ENCODE measurements at places on chromosomes 3 and 15. TPM values are rescaled to one million over a fixed set of nuclear protein-coding genes. Genes with fewer than 3 reads are reported as not detected.

DNA sequence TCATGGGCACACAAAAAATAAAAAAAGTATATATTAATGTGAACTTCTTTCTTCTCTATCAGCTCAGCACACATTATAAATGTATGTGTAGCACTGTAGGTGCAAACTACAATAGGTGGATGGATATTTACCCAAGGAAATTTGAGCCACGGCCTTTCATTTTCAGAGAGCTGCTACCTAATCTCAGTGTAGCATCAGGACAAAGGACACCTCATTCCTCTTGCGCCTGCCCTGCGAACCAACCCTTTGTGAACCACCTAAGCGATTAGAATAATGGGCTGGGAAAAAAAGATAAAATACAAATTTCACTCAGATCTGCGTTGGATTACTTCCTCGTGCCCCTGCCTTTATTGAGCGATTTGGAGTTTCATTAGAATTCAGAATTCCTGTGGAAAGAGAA is 263.2 kb downstream of the NR2F2 start:
- no peaks in the 10 kb centered on the region for H3K36me3 ChIP-seq
- H3K4me1 ChIP-seq: no peaks in the 10 kb centered on the region
- peaks cover 3% of the 10 kb centered on the region for H3K27me3 ChIP-seq
- no peak overlapping the region for H3K4me3 ChIP-seq

ZNF197 gene
- total RNA-seq: 17.2 TPM

GRCh38 chr15:66515901-66516322 is 10.8 kb downstream of the ZWILCH start:
- no peak for DNase-seq
- no peak overlapping the region for H3K4me3 ChIP-seq
- no peaks in the 10 kb centered on the region for H3K27me3 ChIP-seq
- no peak overlapping the region for H3K27ac ChIP-seq
- H3K36me3 ChIP-seq: no peaks in the 10 kb centered on the region

MESP2 gene
- total RNA-seq: not detected

SYNPR gene
- not detected for total RNA-seq

GRCh38 chr15:77173487-77173886 is 102.6 kb upstream of the TSPAN3 start:
- H3K4me3 ChIP-seq: no peak overlapping the region
- no peaks in the 10 kb centered on the region for H3K4me1 ChIP-seq
- no peaks in the 10 kb centered on the region for H3K27me3 ChIP-seq
- no peaks in the 10 kb centered on the region for H3K36me3 ChIP-seq

CYP8B1 gene
- total RNA-seq: not detected

DNA sequence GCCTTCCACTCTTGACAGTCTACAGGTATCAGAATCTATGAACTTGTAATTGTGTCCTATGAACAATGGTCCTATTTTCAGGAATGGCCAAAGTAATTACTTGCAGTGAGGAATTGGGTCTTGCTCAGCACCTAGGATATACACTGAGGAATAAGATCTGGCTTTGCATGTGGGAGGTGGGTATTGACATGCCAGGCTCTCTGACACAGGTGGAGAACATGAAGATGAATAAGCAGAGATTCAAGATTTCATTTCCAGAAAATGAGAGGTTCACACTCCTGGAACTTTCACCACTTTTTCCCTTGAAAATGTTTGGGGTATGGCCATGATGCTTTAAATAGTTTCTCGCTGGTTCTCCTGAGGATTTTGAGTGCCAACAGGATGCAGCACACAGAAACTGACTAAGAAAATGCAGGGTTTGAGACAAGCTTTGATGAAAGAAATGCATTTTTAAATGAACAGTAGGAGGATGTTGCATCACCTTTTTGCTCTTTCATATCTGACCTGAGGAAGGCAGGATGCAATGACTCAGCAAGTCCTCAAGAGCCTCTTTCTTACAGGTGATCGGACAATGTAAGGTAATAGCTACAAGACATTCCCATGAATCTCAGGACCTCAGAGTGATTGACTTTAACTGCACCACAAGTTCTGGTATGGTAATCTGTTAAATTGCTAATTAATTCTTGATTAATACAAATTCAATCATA is 3.7 kb downstream of the HRG start:
- H3K4me1 ChIP-seq: peaks cover 2% of the 10 kb centered on the region
- H3K36me3 ChIP-seq: no peaks in the 10 kb centered on the region
- H3K27ac ChIP-seq: no peak overlapping the region
- H3K27me3 ChIP-seq: peaks cover 20% of the 10 kb centered on the region
